Colonic mucosa (tissue), 4 donors: ENCODE measurements at places on chromosomes 12 and 14.

GRCh38 chr12:66058554-66058953 is 72.0 kb downstream of the LLPH start:
- H3K4me1 ChIP-seq: no peaks in the 10 kb centered on the region
- H3K27ac ChIP-seq: no peak overlapping the region
- no peak for DNase-seq
- no peak overlapping the region for H3K4me3 ChIP-seq

- no peaks in the 10 kb centered on the region for H3K4me1 ChIP-seq
- H3K36me3 ChIP-seq: no peaks in the 10 kb centered on the region
- DNase-seq: no peak
- H3K27me3 ChIP-seq: no peaks in the 10 kb centered on the region
- H3K4me3 ChIP-seq: no peak overlapping the region
- H3K27ac ChIP-seq: no peak overlapping the region
Measured at GRCh38 chr12:5307065-5307464, 124.8 kb upstream of the NTF3 start.

GRCh38 chr12:54028314-54029201 is at the start of gene HOXC6:
Gene HOXC6, plus strand, starts transcription at chr12:54028440. Its CDS starts 82 bp downstream, at chr12:54028522.
- H3K36me3 ChIP-seq: no peaks in the 10 kb centered on the region
- no peak within 1 kb of the TSS for H3K4me3 ChIP-seq
- peaks cover 93% of the 10 kb centered on the region for H3K27me3 ChIP-seq
- no peak for DNase-seq

- no peaks in the 10 kb centered on the region for H3K36me3 ChIP-seq
- no peaks in the 10 kb centered on the region for H3K27me3 ChIP-seq
- no peak for DNase-seq
Measured at GRCh38 chr14:92995620-92996019, 72.7 kb downstream of the CHGA start.
